ENCODE measurements at places on chromosomes 2 and 18.

DNA sequence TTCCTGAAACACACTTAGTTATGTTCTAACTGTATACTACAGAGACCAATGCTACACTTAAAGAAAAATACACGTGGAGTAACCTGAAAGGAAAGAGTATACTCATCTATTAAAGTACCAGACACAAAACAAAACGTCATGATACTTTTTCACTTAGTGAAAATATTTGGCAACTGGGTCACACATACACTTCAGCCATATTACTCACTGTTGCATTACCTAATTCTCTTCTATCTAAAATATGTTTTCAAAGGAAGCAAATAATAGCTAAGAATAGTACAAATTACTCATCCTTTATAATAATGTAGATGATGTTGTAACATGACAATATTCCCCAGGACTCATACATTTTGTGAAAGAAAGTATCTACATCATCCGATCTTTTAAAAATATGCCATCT is 76.5 kb upstream of the EPB41L3 start:
- DNase-seq = no peak

DNA sequence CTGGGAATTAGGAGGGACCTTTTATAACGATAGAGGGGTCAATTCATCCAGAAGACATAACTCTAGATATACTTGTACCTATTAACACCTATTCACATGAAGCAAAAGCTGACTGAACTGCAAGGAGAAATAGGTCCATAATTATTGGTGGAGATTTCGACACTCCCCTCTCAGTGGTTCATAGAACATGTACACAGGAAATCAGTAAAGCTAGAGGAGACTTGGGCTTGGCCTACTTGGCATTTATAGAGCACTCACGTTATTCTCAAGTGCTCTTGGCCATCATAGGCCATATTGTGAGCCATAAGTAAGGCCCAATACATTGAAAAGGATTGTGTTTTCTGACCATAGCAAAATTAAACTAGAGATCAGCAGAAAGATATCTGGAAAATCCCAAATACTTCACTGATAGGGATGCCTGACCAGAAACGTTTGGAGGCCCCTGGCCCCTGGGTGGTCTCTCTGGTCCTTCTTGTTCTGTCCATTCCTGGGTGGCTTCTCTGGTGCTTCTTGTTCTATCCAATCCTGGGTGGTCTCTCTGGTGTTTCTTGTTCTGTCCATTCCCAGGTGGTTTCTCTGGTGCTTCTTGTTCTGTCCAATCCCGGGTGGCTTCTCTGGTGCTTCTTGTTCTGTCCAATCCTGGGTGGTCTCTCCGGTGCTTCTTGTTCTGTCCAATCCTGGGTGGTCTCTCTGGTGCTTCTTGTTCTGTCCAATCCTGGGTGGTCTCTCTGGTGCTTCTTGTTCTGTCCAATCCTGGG is 49.0 kb downstream of the SNED1 start:
- no peak for DNase-seq

GRCh38 chr2:36507408-36507812 is 90.6 kb downstream of the FEZ2 start:
- DNase-seq = peak; percentile 6

DNA sequence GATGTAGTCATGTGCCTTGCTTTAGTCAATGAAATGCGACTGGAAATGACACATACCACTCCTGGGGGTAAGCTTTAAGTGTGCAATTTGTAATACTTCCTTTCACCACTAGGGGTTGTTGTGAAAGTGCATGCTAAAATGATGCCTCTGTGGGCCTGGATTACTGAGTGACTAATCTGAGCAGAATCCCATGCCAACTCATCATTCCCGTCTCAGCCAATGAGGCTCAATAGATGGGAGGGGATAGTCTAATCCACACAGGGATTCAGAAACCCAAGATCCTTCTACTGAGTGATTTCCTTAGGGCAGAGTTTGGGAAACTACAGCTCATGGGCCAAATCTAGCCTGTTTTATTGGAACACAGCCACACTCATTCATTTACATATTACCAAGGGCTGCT is 54.0 kb downstream of the HRH4 start:
- no peak for DNase-seq

All from CD8-positive, alpha-beta T cell (primary cell).